ENCODE measurements at places on chromosomes 2 and 18.

DNA sequence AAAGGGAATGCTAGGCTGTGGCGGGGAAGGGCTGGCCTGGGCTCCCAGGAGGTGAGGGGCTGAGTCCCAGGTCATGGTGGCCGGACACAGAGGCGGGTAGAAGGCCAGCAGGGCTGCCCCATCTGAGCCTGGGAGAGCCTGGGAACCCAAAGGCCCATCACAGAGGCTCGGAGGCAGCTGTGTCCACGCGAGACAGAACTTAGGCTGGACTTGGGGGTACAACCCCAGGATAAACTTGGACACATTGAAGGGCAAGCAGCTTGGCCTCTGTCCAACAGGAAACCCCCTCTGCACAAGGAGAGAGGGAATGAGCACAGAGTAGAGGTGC is 95.9 kb downstream of the ZFP36L2 start:
- no peak for DNase-seq

DNA sequence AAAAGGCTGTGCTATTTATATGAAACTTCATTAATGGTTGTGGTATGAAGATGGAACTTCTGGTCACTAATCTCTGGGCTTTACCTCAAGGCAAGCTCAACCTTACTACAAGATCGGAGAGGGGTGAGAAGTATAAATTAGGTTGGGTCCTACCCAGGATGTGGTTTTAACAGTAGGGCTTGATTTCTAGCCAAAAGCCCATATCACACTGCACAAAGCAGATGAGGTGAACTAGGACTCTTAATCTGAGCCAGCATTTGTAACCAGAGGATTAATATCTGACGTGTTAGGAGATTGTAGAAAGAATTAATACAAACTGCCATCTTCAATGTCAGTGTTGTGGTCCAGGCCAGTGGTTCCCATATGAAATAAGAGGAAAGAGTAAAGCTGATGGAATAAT is 86.4 kb upstream of the RGPD4 start:
- no peak for DNase-seq

GRCh38 chr2:170217778-170218251 is 39.9 kb downstream of the MYO3B start:
- no peak for DNase-seq

DNA sequence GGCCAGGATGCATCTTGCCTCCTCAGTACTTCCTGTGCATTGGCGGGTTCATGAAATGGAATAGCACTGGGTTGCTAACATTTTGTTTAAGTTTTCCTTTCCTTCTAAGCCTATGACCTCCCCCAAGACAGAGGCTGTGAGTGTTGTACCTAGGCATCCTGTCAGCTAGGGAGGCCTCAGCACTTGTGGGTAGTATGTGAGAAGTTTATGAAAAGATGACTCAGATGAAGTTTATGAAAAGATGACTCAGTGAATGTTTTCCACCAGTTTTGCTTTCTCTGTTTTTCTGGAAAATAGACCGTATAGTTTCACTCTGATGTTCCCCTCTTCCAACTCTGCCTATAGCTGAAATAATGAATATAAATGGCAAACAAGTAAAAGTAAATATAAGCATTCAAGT is 412.9 kb downstream of the TMEM182 start:
- no peak for DNase-seq

GRCh38 chr18:47595831-47596501 is 334.5 kb downstream of the SMAD2 start:
- DNase-seq = no peak

DNA sequence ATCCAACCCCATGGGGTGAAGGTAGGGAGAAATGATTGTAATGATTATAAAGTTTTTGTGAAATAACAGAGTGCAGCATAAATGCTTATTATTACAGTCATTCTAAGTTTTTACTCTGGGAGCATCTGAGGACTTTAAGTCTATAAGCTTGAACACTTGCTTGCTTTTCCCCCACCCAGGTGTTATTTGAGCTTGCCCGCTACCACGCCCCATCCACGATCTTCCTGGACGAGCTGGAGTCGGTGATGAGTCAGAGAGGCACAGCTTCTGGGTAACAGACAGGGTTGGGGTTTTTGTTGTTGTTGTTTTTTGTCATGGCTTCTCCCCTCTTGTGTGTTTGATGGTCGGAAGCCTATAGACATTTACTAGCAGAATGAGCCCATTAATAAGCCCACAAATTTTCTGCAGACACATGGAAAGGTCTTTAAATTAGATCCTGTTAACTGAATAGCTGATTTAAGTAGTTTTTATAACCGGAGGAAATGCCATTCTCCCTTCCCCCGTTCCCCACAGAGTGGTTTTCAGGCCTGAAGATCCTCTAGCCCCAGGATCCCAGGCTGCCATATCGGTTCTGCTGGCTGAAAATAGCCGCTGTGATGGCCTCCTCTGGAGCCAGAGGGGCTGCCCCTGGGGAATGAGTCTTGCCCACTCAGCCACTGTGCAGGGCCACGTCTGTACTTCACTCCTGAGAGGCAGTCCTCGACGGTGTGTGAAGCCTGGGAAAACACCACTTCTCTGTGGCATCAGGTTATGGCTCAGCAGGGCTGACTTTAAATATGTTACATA is 39.9 kb upstream of the ELOA2 start:
- DNase-seq = no peak

DNA sequence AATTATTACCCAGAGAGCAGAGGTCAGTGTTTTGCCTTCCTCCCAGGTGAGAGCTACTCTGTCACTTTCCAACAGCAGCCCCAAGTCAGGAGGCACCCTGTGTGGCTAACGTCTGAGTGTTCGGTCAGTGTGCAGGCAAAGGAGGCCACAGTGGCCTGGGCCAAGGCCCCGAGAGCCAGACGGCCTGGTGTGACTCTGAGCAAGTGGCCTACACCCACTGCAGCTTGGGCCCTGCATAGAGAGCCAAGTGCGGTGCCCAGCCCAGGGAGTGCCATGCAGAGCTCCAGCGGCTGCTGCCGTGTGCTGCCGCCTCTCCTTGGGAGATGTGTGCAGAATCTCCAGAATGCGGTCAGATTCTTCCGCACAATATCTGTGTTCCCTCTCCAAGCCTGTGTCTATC is 70.4 kb downstream of the GNAL start:
- DNase-seq = no peak

DNA sequence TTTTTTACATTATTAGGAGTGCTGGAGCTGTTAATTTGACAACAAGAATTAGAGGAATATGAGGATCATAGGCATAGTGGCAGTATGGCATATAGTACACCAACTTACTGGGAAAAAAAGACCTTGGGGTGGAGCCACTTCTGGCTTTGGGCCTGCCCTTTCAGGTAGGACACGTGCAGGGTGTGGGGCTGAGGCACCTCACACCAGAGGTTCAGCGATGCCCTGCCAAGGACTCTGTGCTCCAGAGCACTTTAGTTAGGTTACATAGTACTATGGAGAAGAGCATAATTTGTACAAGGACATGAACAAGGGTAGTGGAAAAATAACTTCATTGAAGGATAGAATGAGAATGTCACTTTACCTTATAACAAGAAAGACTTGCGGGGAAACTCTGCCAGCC is 77.1 kb upstream of the CD302 start:
- DNase-seq = no peak

DNA sequence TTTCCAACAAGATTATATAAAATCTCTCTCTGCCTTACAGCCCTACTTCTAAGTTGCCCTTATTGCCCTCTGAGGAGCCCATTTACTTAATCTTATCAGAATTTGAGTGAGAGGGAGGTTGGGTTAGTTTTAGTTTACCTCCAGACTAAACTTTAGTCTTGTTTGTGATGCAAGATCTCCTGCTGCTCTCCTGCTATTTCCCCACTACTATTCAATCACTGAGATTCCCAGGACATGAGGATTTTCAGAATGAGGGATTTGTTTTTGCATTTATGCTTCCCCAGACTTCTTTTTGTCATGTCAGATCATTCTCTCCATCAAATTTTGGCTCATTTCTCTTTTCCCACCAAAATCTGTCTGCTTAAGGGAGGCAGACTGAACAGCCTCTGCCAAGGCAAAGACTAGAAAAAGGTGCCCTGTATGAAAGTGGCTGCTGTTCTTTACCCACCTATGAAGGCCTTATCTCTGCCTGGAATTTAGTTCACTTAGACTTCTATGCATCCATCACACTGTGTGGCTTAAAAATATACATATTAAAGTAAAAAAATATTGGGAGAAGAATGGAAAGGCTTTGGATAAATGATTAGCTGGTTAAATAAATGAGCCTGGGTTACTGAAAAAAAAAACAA is 401.3 kb downstream of the PID1 start:
- DNase-seq = no peak

- no peak for DNase-seq
Observed at GRCh38 chr18:7850446-7850845, 283.3 kb downstream of the PTPRM start.

GRCh38 chr2:26816893-26817292 is 31.0 kb downstream of the CENPA start:
- DNase-seq = no peak

GRCh38 chr2:196468394-196468793 is 171.1 kb upstream of the CCDC150 start:
- DNase-seq = no peak

- no peak for DNase-seq
Observed at GRCh38 chr2:238240757-238241711, 1.2 kb upstream of the HES6 start.

DNA sequence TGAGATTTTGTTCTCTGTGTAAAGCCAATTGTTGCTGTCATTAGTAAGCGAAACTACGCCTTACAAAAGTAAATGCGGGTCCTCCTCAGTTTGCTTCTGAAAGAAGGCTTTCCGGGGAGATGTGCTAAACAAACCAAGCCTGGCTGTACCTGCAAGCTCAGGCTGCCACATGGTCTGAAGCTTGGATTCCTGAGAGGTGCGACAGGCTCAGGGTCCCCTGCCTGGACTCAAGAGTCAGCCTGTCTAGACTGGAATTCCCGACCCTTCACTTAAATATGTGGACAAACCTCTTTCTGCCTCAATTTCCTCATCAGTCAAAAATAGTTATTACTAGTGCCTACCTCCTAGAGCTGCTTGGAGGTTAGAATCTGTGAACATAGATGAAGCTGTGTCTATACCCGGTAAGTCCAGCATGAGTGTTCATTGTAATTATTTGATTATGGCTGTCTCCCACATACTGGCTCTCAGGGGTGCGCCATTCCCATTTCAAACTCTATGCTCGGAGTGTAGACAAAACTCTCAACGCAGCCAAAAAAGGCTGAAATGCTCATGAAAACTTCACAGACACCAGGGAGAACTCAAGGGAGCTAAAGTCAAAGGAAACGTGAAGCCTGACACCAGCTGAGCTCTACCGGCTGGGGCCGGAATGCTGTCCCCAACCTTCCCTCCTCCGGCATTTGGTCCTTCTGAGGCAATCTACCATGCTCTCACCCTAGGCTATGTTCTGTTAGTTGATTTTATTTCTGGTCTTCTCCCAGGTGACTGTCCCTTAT is 31.4 kb downstream of the SOWAHC start:
- no peak for DNase-seq

- DNase-seq = no peak
Observed at GRCh38 chr2:127463155-127463991, 45.1 kb downstream of the PROC start.

All from activated CD8-positive, alpha-beta memory T cell treated with anti-CD3 and anti-CD28 coated beads for 1 hour (primary cell).